Stimulated activated naive CD4-positive, alpha-beta T cell treated with Interleukin-2 at 50 U/mL for 16 hours (primary cell): ENCODE measurements at places on chromosomes 4 and X.

- DNase-seq = no peak
Observed at GRCh38 chr4:172806841-172807240, 361.8 kb upstream of the GALNT7 start.

DNA sequence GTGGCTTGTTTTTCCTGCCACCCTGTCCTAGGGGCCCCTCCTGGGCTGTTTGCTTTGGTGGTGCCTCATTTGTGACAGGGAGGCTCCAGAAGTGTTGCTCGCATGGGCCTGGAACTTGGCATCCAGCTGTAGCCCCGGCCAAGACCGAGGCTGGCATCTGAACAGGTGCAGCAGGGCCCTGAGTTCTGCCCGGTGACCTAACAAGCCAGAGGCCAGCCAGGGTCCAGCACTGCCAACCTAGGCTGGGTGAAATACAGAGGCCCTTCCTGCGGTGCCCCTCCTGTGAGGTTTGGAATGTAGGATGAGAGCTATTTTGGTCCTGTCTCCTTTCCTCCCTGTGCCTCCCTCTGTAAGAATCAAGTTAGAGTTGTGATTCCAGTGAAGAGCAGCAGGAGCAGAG, 58.5 kb downstream of the STARD8 start:
- no peak for DNase-seq

DNA sequence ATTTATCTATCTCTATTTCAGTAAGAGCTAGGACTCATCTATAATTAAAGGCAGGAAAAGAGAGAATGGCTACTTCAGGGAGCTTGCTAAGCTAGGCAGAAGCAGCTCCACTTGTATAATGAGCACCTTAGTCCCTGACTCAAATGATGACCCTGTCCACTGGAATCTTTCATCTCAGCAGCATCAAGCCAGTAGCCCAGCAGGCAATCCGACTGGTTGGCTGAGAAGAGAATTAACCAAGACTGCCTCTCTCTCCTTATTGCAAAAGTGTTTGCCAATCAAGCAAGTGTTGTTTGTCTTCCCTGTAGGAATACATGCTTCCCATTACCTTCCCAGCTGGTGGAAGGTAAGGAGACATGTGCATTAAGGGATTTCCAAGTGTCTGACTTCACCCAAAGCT, 3.9 kb upstream of the SPOCK3 start:
- no peak for DNase-seq

GRCh38 chrX:133072566-133072965, 24.3 kb downstream of the USP26 start:
- no peak for DNase-seq

GRCh38 chrX:45513042-45513441, 312.4 kb upstream of the DIPK2B start:
- DNase-seq = no peak

DNA sequence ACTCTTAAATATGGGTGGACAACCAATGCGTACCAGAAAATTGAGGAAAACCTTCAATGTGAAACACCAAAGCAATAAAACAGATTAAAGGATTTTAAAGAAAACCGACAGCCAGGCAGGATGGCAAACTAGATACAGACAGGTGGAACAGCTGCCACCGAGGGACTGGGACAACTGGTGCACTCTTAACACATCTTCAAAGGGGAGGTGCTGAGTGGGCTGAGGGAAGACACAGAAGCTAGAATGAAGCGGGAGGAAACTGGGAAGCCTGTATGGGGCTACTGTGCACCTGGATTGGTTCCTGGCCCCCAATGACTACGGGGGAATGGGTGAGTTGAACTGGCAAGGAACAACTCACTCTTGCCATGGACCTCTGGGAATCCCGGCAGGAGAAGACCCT, 20.7 kb downstream of the ZNF280C start:
- DNase-seq = no peak

DNA sequence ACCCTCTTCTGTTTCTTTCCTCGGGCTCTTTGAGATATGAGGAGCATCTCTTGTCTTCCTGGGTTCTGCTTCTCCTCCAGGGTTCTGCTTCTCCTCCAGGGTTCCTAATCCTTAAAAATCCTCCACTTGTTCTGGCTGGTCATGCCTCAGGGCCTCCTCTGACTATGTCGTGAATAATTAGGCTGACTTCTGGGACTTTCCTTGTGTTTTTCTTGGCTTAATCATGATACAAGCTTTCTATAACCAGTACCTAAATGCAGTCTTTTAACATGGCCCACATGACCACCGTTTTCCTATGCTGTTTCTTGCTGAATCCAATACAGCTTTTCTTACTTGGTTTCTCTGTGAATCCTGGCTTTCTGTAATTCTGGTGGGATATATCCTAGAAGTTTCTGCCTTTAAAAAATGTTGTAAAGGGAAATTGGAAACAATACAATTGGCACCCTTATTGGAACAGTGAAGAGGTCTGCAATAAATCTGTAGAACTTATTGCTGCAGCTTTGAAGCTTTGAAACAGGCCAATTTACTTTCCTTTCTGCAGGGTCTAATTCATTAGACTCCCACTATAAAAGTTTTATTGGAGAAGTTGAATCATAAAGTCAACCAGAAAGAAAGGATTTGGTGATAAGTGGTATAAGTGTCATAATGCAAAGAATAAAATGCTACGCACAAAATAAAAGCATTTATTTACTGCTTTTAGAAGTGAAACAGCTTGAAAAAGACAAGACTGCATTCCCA, 213.1 kb downstream of the UGT8 start:
- DNase-seq = no peak

- DNase-seq = no peak
Observed at GRCh38 chr4:74378573-74378972, 13.6 kb downstream of the EREG start.

DNA sequence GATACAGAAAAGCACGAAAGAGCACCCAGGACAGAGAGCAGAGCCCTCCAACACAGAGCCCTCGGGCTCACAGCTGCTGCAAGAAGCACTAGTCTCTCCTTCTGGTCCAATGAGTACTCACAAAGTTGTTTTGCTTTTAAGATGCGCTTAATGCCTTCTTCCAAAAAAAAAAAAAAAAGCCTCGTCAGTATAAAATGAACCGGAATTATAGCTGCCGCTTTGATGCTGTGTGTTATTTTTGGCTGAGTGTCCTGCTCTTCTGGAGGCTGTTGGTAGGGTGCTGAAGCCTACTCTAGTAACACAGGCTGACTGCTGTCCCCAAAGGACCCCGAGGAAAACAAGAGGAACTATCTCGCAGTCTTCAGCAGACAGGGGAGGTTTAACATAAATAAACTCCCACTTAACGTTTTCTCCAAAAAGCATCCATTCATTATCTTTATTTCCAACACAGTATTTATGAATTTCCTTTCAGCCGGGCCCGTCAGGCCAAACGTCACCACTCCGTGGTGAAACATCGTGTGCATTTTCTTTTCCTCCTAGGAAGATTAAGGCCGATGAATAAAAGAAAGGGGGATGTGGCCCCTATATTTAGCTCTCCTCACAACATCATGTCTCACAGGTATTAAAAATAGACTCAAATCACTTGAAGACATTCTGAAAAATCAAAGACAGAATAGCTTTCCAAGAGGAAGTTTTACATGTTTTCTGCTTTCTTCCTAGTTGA, 213.7 kb upstream of the PPARGC1A start:
- no peak for DNase-seq

DNA sequence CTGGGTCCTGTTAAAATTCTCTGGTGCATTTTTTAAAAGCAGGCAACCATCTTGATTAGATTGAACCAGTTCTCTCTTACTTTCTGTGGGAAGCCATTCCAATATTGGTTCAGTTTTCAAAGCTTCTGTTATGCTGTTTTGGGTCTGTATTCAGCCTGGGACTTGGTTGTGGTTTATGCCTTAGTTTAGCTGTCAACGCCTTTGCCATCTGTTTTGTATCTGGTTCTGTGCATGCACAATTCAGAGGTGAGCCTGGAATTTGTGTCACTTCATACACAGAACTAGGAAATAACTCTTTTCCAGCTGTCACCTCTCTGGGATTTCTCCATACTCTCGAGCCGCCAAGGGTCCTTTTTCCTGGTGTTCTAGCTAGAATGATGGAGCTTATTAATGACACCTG, 46.2 kb downstream of the STAP1 start:
- no peak for DNase-seq

DNA sequence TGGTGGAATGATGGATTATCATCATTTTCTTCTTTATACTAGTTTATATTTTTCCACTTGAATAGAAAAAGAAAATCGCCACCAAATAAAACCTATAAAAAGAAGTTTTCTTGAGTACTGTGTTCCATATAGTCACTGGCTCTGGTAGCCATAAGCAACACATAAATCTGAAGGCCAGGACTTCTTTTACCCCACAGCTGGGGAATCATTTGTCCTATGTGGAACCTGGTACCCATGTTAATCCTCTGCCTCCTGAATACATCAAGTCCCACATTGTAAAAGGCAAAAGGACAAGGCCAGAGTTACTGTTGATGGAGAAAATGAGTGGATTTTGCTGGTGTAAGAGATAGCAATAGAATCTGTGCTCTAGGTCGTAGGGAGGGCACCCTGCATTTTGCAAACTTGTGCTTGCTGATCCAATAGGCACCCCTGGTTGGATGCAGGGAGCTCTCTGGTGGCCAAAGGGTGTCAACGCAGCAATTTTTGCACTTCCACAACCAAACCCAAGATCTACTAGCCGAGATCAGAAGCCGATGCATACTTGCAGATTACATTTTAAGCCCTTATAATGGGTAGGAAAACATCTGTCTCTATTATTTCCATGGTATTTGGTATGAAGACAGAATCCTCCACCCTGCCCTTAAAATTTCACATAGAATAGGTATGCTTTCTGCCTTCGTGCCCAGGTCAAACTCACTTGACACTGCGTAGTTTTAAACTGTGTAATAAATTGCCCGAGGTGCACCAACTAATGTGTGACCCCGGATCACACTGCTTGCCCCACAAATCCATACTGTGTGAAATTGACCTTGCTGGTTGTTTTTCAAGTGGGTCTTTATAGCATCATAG, 146.2 kb upstream of the SCML1 start:
- no peak for DNase-seq

- no peak for DNase-seq
Observed at GRCh38 chrX:96771486-96771885, 86.8 kb downstream of the DIAPH2 start.

DNA sequence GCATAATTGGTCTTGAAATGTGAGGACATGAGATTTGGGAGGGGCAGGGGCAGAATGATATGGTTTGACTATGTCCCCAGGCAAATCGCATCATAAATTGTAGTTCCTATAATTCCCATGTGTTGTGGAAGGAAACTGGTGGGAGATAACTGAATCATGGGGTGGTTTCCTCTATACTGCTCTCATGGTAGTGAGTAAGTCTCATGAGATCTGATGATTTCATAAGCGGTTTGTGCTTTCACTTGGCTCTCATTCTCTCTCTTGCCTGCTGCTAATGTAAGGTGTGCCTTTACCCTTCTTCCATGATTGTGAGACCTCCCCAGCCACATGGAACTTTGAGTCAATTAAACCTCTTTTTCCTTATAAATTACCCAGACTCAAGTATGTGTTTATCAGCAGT, 2595.9 kb downstream of the PCDH7 start:
- no peak for DNase-seq

GRCh38 chrX:118528071-118528737, 32.6 kb downstream of the DOCK11 start:
- peak; percentile 56 for DNase-seq

- no peak for DNase-seq
Observed at GRCh38 chr4:168879188-168879587, 130.9 kb downstream of the CBR4 start.

- no peak for DNase-seq
Observed at GRCh38 chr4:52977252-52977651, 115.1 kb downstream of the RASL11B start.
